ENCODE measurements at places on chromosomes 1 and 21. TPM values are rescaled to one million over a fixed set of nuclear protein-coding genes. Genes with fewer than 3 reads are reported as not detected.
A peak's percentile ranks its signal among the peaks of the same experiment; 100 is the strongest.

DNA sequence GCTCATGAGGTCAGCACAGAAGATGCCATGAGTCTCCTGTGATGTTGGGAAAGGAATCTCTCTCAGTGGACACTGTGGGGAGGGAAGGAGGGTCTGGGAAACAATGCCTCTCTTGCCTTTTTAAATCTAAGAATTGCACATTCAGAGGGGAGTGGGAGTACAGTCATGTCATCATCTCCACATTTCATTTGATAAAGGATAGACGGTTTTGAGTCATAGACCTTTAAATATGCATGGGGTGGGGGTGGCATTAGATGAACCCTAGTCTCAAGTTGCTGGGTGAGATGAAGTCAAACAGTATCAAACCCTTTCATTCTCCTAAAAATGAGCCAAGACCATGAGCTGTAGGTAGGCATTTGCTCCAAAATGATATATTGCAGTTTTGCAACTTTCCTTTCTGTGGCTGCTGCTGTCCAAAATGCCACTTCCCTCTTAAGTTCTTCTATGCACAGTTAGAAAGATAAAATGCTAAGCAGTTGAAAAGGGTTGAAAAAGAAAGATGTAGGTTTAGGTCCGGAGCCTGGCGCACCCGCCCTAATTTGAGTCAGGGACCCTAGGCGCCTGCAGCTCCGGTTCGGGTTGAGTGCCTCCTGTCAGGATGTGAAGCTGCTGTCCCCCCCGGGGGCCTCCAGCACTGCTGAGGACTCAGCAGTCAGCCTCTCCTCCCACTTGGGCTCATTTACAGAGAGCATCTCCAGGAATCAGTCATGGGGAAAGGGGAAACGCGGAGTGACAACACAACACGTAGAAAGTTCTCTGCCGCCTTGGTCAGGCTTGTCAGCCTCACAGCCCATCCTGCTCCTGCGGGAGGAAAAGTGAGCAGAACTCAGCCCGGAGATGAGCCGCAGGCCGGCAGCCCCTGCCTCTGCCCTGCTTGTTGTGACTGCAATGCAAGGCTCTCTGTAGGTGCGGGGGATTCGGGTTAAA lies 479.3 kb upstream of the RUNX1 start:
- peak; percentile 20 for DNase-seq
- peaks cover 6% of the 10 kb centered on the region for H3K4me1 ChIP-seq
- no peaks in the 10 kb centered on the region for H3K27me3 ChIP-seq
- peak overlapping the region; percentile 66 for H3K27ac ChIP-seq
- H3K4me3 ChIP-seq: peak overlapping the region; percentile 51

GRCh38 chr1:235161685-235162327 lies 756 bp upstream of the RBM34 start:
- H3K4me1 ChIP-seq: no peaks in the 10 kb centered on the region
- H3K36me3 ChIP-seq: peaks cover 3% of the 10 kb centered on the region
- H3K27me3 ChIP-seq: no peaks in the 10 kb centered on the region
- DNase-seq: no peak
- H3K4me3 ChIP-seq: peak overlapping the region; percentile 98

Gene C1QC
- not detected for total RNA-seq

DNA sequence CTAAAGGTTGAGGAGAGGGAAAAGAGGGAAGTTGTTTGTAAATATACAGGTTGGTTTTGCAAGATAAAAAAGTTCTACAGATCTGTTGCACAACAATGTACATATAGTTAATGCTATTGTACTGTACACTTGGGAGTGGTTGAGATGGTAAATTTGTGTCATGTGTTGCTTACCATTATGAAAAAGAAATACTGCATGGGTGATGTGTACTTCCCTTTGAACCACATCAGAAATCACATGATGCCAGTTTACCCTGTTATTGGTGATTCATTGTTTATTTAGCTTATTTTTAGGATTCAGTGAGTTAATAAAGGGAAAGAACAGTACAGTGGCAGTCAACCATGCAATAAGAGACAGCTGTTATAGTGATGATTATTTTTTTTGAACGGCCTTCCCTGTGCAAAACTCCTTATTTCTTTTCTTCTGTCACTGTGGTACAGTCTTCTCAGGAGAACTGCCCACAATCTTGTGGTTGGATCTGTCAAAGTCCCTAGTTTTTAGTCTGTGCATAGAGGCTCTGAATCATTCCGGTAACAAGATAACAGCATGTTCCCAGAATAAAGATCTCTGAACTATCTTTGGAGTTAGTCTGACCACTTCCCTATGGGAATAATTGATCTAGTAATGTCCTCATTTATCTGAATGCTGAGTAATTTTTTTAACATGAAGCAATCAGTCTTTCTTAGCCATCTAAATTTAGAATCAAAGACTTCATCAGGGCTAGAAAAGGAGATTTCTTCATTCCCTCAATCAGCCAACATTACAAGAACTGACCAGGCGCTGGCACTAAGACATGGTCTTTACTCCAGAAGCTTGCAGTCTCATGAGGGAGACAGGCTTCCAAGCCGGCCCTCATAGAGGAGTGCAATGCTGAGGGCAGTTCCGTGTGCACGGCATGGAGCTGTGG lies 84.2 kb downstream of the SH3GLB1 start:
- no peak overlapping the region for H3K4me3 ChIP-seq
- H3K4me1 ChIP-seq: peaks cover 16% of the 10 kb centered on the region
- DNase-seq: peak; percentile 98
- H3K36me3 ChIP-seq: no peaks in the 10 kb centered on the region
- H3K27me3 ChIP-seq: no peaks in the 10 kb centered on the region
- peak overlapping the region; percentile 66 for H3K27ac ChIP-seq

Gene ITPKB
- 15.9 TPM for total RNA-seq

DNA sequence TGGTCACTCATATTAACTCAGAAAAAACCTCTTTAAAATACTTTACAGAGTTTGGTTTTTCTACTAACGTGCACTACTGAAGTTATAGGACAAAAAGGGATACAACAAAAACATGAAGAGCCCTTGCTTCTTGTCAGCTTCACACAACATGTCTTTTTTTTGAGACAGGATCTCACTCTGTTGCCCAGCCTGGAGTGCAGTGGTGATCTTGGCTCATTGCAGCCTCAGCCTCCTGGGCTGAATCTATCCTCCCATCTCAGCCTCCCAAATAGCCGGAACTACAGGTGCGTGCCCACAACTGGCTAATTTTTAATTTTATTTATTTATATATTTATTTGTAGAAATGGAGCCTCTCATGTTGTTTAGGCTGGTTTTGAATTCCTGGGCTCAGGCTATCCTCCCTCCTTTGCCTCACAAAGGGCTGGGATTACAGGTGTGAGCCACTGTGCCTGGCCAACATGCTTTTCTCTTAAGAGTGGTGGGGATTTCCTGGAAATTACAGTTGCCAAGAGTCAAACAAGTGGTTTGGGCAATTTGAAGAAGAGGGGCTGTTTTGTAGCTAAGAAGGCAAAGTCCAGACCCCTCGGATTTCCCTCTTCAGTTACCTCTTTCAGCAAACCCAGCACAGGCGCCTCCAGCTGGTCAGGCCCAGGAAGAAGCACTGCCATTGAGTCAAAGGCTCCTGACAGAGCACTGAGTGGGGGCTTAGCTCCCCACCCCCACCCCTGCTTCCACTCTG lies 6.4 kb upstream of the SMPDL3B start:
- no peaks in the 10 kb centered on the region for H3K27me3 ChIP-seq
- H3K27ac ChIP-seq: no peak overlapping the region
- no peak overlapping the region for H3K4me3 ChIP-seq
- no peaks in the 10 kb centered on the region for H3K36me3 ChIP-seq
- no peaks in the 10 kb centered on the region for H3K4me1 ChIP-seq

- H3K4me1 ChIP-seq: no peaks in the 10 kb centered on the region
- H3K4me3 ChIP-seq: no peak overlapping the region
- no peaks in the 10 kb centered on the region for H3K36me3 ChIP-seq
- DNase-seq: no peak
- H3K27me3 ChIP-seq: no peaks in the 10 kb centered on the region
- H3K27ac ChIP-seq: no peak overlapping the region
Observed at GRCh38 chr21:30689822-30690221, 28.8 kb downstream of the KRTAP21-3 start.

DNA sequence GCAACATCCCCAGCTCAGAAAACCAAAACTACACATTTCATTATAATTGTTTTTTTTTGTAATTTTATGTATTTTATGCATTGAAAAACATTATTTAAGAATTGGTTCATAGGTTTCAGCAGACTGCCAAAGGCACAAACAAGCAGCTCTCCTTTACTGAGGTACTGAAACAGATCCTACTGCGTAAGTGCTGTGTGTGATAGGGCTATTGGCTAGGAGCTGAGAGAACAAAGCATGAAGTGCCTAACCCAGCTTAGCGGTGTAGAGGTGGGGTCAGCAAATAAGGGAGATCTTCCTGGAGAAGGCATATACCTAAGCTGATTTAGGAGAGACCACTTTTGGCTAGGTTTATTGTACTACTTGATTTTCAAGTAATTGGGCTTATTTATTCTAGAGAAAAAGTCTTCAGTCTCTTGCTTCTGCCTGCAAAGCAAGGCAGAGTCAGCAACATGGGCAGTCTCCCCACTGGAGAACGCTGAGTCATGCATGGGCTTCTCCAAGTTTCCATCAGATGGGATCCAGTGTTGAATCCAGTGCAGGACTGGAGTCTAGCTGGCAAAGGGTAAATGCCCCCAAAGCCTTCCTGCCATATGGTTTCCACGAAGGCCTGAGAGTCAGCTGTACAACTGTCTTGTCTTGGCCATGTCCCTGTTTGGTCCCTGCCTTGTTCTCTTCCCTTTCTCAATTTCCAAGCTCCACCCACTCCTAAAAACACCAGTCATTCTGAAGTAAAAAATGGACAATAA lies 18.0 kb upstream of the YTHDF2 start:
- H3K27me3 ChIP-seq: no peaks in the 10 kb centered on the region
- H3K36me3 ChIP-seq: peaks cover 3% of the 10 kb centered on the region
- peak; percentile 64 for DNase-seq
- no peak overlapping the region for H3K4me3 ChIP-seq

Gene EPHA10
- total RNA-seq: under 0.01 TPM

Gene RORC
- under 0.01 TPM for total RNA-seq

- no peak overlapping the region for H3K27ac ChIP-seq
- H3K36me3 ChIP-seq: no peaks in the 10 kb centered on the region
- no peaks in the 10 kb centered on the region for H3K27me3 ChIP-seq
- no peak for DNase-seq
- no peak overlapping the region for H3K4me3 ChIP-seq
Observed at GRCh38 chr1:20083178-20083944, 13.4 kb downstream of the PLA2G5 start.

Gene RAB42
- total RNA-seq: 4.1 TPM

- no peak overlapping the region for H3K27ac ChIP-seq
- no peak overlapping the region for H3K4me3 ChIP-seq
- no peaks in the 10 kb centered on the region for H3K27me3 ChIP-seq
- no peak for DNase-seq
- peaks cover 3% of the 10 kb centered on the region for H3K4me1 ChIP-seq
- H3K36me3 ChIP-seq: no peaks in the 10 kb centered on the region
Observed at GRCh38 chr1:97505289-97505688, 415.5 kb downstream of the DPYD start.

GRCh38 chr1:95304803-95305202 lies 70.8 kb downstream of the RWDD3 start:
- H3K27ac ChIP-seq: no peak overlapping the region
- H3K4me3 ChIP-seq: no peak overlapping the region
- H3K27me3 ChIP-seq: peaks cover 2% of the 10 kb centered on the region
- no peaks in the 10 kb centered on the region for H3K4me1 ChIP-seq

- H3K36me3 ChIP-seq: no peaks in the 10 kb centered on the region
- peak overlapping the region; percentile 89 for H3K27ac ChIP-seq
- peak; percentile 11 for DNase-seq
- peak overlapping the region; percentile 86 for H3K4me3 ChIP-seq
- peaks cover 2% of the 10 kb centered on the region for H3K4me1 ChIP-seq
- H3K27me3 ChIP-seq: no peaks in the 10 kb centered on the region
Observed at GRCh38 chr1:179955287-179955680, 674 bp downstream of the CEP350 start.

- H3K4me1 ChIP-seq: peaks cover 3% of the 10 kb centered on the region
- no peaks in the 10 kb centered on the region for H3K36me3 ChIP-seq
- no peak overlapping the region for H3K4me3 ChIP-seq
- no peak overlapping the region for H3K27ac ChIP-seq
- peaks cover 4% of the 10 kb centered on the region for H3K27me3 ChIP-seq
Observed at GRCh38 chr1:116567790-116568661, 2.8 kb downstream of the CD58 start.

GRCh38 chr21:25790878-25791204 lies 56.1 kb downstream of the GABPA start:
- no peaks in the 10 kb centered on the region for H3K36me3 ChIP-seq
- H3K27ac ChIP-seq: no peak overlapping the region
- H3K4me3 ChIP-seq: peak overlapping the region; percentile 57
- H3K27me3 ChIP-seq: no peaks in the 10 kb centered on the region

Gene PROK1
- total RNA-seq: not detected

DNA sequence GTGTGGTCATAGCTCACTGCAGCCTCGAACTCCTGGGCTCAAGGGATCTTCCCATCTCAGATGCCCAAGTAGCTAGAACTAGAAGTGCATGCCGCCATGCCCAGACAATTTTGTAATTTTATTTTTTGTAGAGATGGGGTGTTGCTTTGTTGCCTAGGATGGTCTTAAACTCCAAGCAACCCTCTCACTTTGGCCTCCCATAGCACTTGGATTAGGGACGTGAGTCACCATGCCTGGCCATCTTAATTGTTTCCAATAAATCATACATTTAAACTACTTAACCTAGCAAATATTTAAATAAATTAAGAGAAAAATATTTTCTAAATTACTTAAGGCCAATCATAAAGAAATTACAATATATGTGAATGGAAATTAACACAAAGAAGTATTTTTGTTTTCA lies 35.1 kb upstream of the ADGRL4 start:
- H3K27ac ChIP-seq: no peak overlapping the region
- no peak overlapping the region for H3K4me3 ChIP-seq
- H3K4me1 ChIP-seq: peaks cover 4% of the 10 kb centered on the region
- no peaks in the 10 kb centered on the region for H3K36me3 ChIP-seq
- H3K27me3 ChIP-seq: no peaks in the 10 kb centered on the region

Gene C1orf105
- total RNA-seq: not detected

DNA sequence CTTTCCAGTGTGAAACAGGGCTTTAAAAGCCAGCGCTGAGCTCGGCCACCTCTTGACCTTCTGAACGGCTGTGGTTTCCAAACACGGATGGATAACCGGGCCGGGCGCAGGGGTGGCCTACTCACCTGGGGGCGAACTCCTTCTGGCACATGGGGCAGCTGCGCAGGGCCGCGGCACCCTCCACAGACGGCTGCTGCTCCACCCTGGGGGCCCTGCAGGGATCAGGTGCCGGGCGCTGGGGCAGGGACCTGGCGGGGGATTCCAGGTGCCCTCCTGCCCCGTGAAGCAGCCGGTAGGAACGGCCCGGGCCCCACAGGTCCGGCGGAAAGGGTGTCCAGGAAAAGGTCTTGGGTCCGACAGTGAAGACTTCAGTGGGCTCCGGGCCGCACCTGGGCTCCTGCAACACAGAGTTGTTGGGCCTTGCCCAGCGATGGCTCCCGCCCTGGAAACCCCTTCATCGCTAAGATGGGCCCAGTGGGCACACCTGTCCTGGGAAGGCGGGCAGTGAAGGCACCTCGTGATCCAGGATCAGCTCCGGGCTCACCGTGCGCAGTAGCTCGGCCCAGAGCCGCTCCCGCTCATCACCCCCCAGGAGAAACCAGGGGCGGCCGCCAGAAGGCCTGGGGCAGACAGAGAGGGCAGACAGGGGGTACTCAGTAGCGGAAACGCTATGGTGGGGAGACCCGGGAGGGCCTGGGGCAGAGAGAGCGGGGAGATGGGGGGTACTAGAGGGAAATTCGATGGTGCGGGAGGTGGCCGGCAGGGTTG lies 874 bp downstream of the FAAP20 start:
- H3K4me1 ChIP-seq: peaks cover 25% of the 10 kb centered on the region
- H3K27ac ChIP-seq: no peak overlapping the region
- peaks cover 2% of the 10 kb centered on the region for H3K36me3 ChIP-seq
- H3K27me3 ChIP-seq: no peaks in the 10 kb centered on the region

GRCh38 chr1:57485643-57486042 lies 61.8 kb upstream of the DAB1 start:
- H3K27ac ChIP-seq: no peak overlapping the region
- DNase-seq: peak; percentile 89

Gene PRAMEF18
- total RNA-seq: not detected

Gene SPRR3
- not detected for total RNA-seq
